ENCODE measurements at places on chromosomes 5 and 9.

- DNase-seq = no peak
Measured at GRCh38 chr5:37086466-37087173, 162.6 kb downstream of the CPLANE1 start.

DNA sequence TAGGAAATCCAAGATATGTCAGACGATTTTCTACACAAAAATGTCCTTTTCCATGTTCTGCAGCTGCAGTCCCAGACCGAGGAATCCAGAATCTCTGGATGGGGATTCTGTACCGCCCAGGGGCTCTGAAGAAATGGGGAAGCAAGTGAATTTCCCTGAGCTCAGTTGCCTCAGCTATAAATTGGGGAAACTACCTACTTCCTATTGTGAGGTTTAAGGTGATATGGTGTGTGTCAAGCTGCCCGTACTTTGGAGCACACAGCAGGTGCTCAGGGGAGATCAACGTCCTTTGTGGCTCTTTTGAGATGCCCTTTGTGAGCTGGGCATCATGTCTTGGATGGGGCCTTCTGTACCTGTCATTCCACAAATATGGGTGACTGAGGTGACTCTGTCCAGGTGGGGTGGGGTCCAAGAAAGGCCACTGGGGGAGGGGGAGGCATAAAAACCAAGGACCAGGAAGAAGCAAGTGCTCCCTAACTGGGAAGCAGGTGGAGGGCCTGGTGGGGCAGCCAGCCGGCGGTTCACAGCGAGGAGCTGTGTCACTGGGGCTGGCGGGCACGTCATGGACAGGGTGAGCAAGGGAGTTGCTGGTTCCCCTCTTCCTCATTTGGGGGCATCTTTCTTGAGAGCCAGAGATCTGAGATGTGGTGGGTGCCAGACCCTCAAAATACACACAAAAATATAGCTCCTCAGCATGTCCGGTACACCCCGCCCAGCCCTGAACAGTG, 116.0 kb downstream of the CRB2 start:
- DNase-seq = no peak

GRCh38 chr5:127602481-127602880, 46.4 kb upstream of the CTXN3 start:
- DNase-seq = no peak

DNA sequence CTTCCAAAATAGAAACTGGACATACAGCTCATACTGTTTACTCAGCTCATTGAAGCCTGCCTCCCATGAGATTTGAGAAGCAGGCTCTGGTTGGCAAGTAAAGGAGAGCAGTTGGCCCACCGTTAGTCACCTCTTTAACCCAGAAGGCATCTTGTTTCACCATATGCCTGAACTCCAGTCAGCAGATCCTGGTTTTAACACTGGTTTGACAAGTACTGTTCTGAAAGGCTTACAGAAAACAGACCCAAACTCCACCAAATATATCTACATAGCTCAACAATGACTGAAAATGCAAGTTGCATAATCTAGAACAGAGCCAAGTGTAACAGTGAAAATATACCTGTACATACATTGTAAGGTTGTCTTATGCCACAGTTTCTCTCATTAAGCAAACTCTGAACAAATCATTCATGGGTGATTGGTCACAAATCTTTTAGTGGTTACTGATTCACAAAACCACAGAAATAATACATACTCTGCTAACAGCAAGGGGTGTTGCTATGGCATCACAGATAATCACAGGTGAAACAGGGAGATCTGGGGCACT, 198.8 kb downstream of the BNC2 start:
- DNase-seq = no peak

DNA sequence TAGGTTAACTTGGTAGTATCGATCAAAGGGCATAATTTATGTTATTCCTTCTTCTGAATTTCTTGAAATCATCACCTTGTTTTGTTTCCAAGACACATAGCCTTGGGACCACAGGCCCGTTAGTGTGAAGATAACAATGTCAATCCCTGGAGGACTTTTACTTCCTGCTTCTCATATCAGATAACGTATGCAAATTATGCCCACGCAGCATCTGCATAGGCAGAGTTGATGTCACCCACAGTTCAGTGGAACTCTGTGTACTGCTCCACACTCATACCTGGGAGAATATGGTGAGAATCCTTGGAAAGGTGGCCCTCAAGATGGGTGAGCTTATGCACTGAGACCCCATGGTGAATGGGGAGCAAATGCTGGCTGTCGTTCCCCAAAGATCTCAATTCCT, 95.0 kb downstream of the CFAP90 start:
- no peak for DNase-seq

All from CD4-positive, alpha-beta T cell treated with Interleukin-21 for 1 hour (primary cell).